Activated naive CD8-positive, alpha-beta T cell treated with anti-CD3 and anti-CD28 coated beads for 36 hours (primary cell): ENCODE measurements at places on chromosomes 4 and X. TPM values are rescaled to one million over a fixed set of nuclear protein-coding genes. Genes with fewer than 3 reads are reported as not detected.

HS6ST2 gene
- total RNA-seq = 0.26 TPM

DCHS2 gene
- not detected for total RNA-seq

TRMT2B gene
- total RNA-seq = 19.7 TPM

- no peak for DNase-seq
Observed at GRCh38 chrX:54415534-54416350, 24.5 kb upstream of the TSR2 start.
